ENCODE measurements at places on chromosomes 16 and 17.

- no peak for DNase-seq
Observed at GRCh38 chr17:66177048-66177447, 14.9 kb downstream of the CEP112 start.

GRCh38 chr17:81867991-81868673 is 3.0 kb downstream of the ARHGDIA start:
- DNase-seq, result no peak

GRCh38 chr16:75312875-75313274 is 61.5 kb upstream of the BCAR1 start:
- no peak for DNase-seq

DNA sequence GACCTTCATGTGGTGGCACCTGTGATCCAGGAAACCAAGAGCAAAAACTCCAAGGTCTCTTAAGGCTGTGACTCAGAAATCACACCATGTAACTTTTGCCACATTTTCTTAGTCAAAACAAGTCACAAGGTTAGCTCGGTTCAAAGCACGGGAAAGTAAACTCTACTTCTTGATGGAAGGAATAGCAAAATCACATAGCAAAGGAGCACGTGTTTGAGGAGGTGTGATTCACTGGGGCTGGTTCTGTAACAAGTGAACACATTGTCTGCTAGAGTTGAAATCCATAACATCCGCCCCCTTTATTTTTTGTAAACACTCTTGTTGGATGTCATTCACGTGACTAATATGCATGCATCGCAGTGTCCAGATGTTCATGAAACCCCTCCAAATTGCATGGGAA is 415.0 kb upstream of the MAF start:
- DNase-seq, result no peak

GRCh38 chr16:51550800-51551347 is 399.8 kb upstream of the SALL1 start:
- DNase-seq, result no peak

GRCh38 chr17:73357981-73358380 is 46.2 kb upstream of the CDC42EP4 start:
- no peak for DNase-seq

GRCh38 chr16:4094127-4094773 is 22.0 kb downstream of the ADCY9 start:
- no peak for DNase-seq

DNA sequence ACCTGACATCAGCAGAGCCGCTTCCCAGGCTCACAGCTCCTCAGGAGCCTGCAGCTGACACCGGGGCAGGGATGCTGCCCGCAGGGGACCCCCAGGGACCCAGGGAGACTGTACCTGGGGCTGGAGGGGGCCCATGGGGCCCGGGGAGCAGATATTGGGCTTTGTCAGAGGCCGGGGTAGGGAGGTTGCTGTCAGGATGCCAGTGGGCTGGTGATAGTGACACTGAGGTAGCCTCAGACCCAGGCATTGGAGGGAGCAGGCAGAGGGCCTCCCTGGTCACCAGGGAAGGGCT is 15.1 kb downstream of the GSE1 start:
- no peak for DNase-seq
